ENCODE measurements at places on chromosomes 16 and 17. TPM values are rescaled to one million over a fixed set of nuclear protein-coding genes. Genes with fewer than 3 reads are reported as not detected.

Gene EVPL
- total RNA-seq: not detected

Gene SLFN14
- total RNA-seq: not detected

Gene LAT
- total RNA-seq: 349 TPM

Gene ARL4D
- 1.6 TPM for total RNA-seq

Gene CHST5
- not detected for total RNA-seq

Gene EEF2K
- 19.1 TPM for total RNA-seq

Gene RBFOX1
- not detected for total RNA-seq

Gene KCNH4
- total RNA-seq: 0.09 TPM

Gene NPIPB6
- 4.5 TPM for total RNA-seq

Gene KRT27
- not detected for total RNA-seq

Gene NAT9
- total RNA-seq: 70.3 TPM

Gene TEKT1
- total RNA-seq: not detected

Gene ABCA6
- 0.53 TPM for total RNA-seq

Gene CTRB1
- total RNA-seq: not detected

Gene TEFM
- total RNA-seq: 20.2 TPM

Gene HP
- total RNA-seq: not detected

Gene ABCA3
- 12.7 TPM for total RNA-seq

GRCh38 chr16:81767987-81768592 lies 11.0 kb upstream of the PLCG2 start:
- H3K4me3 ChIP-seq: no peak overlapping the region
- no peak for DNase-seq
- H3K27me3 ChIP-seq: no peaks in the 10 kb centered on the region
- no peaks in the 10 kb centered on the region for H3K4me1 ChIP-seq
- no peak overlapping the region for H3K27ac ChIP-seq

DNA sequence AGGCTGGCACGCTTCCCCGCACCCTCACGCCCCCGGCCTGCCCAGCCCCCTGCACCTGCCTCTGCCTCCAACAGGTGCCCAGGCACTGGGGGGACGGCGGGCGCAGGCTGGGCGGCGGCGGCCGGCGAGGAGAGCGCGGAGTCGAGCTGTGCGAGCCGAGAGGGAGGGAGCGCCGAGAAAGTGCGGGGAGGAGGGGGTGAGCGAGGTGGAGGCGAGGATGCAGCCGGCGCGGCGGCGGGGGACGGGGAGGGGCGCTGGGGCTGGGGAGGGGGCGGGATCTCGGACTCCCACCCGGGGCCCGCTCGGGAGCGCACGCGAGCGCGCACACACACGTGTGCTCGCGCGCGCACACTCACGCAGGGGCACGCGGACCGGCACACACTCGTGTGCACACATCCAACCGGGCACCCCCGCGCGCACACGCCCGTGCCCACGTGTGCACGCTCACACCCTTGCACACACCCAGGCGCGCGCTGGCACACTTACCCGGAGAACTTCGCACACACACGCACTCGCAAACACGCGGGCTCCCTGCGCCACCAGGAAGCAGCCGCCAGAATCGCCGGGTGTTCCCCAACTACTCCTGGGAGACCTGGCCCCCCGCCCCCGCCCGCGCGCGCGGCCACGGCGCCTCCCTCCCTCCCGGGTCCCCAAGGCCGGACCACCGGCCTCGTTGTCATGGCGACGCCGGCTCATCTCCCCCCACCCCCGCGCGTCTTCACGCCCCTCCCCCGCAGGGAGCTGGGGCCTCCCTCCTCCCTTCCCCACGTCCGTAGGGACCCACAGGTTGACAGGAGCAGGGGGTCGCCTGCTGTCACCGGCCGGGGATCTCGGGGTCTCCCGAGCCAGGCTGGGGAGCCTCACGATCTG lies at the start of gene DOC2A:
Gene DOC2A (minus strand): TSS at position 184 of the 870 bp plus-strand sequence. CDS start 805 bp downstream, outside the sequence.
- H3K27ac ChIP-seq: no peak within 1 kb of the TSS
- no peak for DNase-seq
- peak within 1 kb of the TSS; percentile 34 for H3K4me3 ChIP-seq
- peaks cover 7% of the 10 kb centered on the region for H3K27me3 ChIP-seq

- H3K36me3 ChIP-seq: peaks cover 7% of the 10 kb centered on the region
- no peaks in the 10 kb centered on the region for H3K27me3 ChIP-seq
- H3K27ac ChIP-seq: peak overlapping the region; percentile 19
Observed at GRCh38 chr16:1378804-1379303, 27.1 kb downstream of the GNPTG start.

- H3K27me3 ChIP-seq: no peaks in the 10 kb centered on the region
- H3K27ac ChIP-seq: no peak overlapping the region
- peak; percentile 36 for DNase-seq
Observed at GRCh38 chr17:7632492-7632894, 2.6 kb downstream of the SHBG start.

DNA sequence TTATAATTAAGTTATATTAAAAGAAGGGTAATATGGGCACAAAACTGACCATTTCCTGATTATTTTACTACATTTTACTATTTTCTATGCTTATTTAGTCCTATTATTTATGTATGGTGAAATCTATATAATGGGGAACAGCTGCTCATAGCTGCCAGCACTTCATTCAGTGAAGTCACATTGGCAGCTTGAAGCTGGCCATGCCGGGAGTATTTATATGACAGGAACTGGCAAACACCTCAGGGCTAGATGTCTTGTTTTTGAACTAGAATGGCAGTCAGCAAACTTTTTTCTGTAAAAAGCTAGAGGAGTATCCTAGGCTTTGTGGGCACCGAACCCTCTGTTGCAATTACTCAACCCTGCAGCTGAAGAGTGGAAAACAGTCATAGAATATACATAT lies 104.1 kb downstream of the CDH13 start:
- H3K36me3 ChIP-seq: no peaks in the 10 kb centered on the region
- H3K4me1 ChIP-seq: no peaks in the 10 kb centered on the region
- no peak overlapping the region for H3K4me3 ChIP-seq
- no peak overlapping the region for H3K27ac ChIP-seq
- no peaks in the 10 kb centered on the region for H3K27me3 ChIP-seq

GRCh38 chr16:7268182-7268581 lies 64.5 kb upstream of the RBFOX1 start:
- H3K27me3 ChIP-seq: no peaks in the 10 kb centered on the region
- H3K4me3 ChIP-seq: no peak overlapping the region
- no peaks in the 10 kb centered on the region for H3K4me1 ChIP-seq
- H3K36me3 ChIP-seq: no peaks in the 10 kb centered on the region

DNA sequence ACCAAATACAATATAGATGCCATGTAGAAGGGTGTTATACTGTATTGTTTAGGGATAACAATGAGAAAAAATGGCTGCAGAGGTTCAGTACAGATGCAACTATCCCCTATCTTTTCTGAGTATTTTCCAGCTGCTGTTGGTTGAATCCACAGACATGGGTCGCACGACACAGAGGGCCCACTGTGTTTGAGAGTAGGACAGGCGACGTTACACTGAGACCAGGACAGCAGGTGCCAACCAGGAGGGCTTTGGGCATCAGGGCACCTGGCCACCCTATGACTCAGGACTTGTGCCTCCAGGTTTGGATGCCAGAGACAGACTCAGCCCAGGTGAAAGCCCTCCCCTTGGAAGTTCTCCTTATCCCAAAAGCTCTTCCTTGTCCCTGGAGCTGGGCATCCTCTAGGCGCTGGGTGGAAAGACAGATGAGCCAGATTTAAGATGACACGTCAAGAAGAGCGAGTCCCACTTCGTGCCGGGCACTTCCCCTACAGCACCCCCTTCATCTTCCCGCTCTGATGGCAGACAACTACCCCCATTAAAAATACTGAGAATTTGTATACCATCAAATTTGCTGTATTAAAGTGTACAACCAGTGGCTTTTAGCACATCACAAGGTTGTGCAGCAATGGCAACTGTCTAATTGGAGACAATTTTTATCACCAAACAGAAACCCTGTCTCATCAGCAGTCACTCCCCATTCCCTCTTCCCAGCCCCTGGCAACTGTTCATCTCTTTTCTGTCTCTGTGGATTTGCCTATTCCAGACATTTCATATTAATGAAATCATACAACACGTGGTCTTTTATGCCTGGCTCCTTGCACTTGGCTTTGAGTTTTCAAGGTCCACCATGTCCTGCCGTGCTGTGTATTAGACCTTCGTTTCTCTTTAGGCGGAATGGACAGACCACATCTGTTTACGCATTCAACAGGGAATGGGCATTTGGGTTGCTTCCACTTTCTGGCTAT lies 30.6 kb downstream of the TNFRSF13B start:
- H3K27ac ChIP-seq: no peak overlapping the region
- DNase-seq: no peak
- no peaks in the 10 kb centered on the region for H3K4me1 ChIP-seq

GRCh38 chr17:81003711-81004475 lies 12.3 kb downstream of the CHMP6 start:
- no peaks in the 10 kb centered on the region for H3K36me3 ChIP-seq
- peaks cover 13% of the 10 kb centered on the region for H3K4me1 ChIP-seq
- H3K4me3 ChIP-seq: no peak overlapping the region
- peaks cover 6% of the 10 kb centered on the region for H3K27me3 ChIP-seq

DNA sequence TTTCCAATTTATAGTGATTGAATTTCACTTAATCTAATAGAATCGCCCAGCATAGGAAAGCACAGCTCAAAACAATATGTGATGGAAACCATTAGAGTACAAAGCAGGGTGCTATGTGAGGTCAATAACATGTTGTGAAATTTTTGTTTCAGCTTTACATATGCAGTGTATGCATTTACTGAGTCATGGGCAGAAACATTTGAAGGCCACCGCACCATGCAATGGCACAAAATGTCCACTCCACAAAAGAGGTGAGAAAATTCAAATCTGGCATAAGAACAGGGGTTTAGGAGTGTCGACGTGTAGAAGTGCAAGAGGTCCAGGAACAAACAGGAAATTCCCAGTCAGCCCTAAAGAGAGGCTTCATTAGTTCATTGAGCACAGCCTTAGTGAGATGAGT lies 131.2 kb downstream of the ANKFN1 start:
- H3K4me1 ChIP-seq: peaks cover under 1% of the 10 kb centered on the region
- H3K36me3 ChIP-seq: no peaks in the 10 kb centered on the region
- H3K4me3 ChIP-seq: no peak overlapping the region
- H3K27me3 ChIP-seq: no peaks in the 10 kb centered on the region

DNA sequence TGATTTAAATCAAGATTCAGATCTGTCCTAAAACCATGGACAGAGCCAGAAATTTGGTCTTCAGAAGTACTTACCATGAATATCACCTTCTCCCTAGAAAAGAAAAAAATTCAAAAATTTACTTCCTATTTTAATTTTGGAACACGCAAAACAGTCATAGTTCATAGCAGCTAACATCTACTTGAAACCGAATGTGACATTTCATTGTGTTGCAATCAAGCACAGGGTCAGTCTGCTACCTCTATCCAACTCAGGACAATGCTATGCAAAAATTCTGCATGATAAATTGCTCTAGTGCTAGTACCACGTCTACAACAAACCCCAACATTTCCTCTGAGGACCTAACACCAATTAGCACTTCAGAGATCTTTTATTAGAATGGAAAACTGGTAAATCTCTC lies 7.7 kb downstream of the JPT1 start:
- peaks cover 2% of the 10 kb centered on the region for H3K4me1 ChIP-seq
- H3K27me3 ChIP-seq: no peaks in the 10 kb centered on the region
- no peak overlapping the region for H3K4me3 ChIP-seq
- H3K27ac ChIP-seq: no peak overlapping the region
- no peak for DNase-seq

- H3K27ac ChIP-seq: no peak overlapping the region
- H3K4me3 ChIP-seq: no peak overlapping the region
- H3K27me3 ChIP-seq: no peaks in the 10 kb centered on the region
- H3K36me3 ChIP-seq: peaks cover 48% of the 10 kb centered on the region
- no peak for DNase-seq
Observed at GRCh38 chr17:75819116-75819515, 25.1 kb downstream of the UNC13D start.

GRCh38 chr17:17503566-17504130 lies 7.5 kb upstream of the RASD1 start:
- no peak for DNase-seq
- no peaks in the 10 kb centered on the region for H3K4me1 ChIP-seq
- H3K27me3 ChIP-seq: no peaks in the 10 kb centered on the region
- H3K27ac ChIP-seq: no peak overlapping the region

- no peaks in the 10 kb centered on the region for H3K27me3 ChIP-seq
- no peak overlapping the region for H3K4me3 ChIP-seq
Observed at GRCh38 chr16:50699326-50700159, 6.1 kb downstream of the NOD2 start.

GRCh38 chr16:67781565-67781921 lies 24.8 kb downstream of the RANBP10 start:
- no peak overlapping the region for H3K27ac ChIP-seq
- no peaks in the 10 kb centered on the region for H3K27me3 ChIP-seq
- DNase-seq: no peak
- no peaks in the 10 kb centered on the region for H3K36me3 ChIP-seq

- H3K27me3 ChIP-seq: no peaks in the 10 kb centered on the region
- peaks cover 31% of the 10 kb centered on the region for H3K4me1 ChIP-seq
- no peak overlapping the region for H3K4me3 ChIP-seq
Observed at GRCh38 chr17:27481327-27481726, 25.1 kb downstream of the KSR1 start.

DNA sequence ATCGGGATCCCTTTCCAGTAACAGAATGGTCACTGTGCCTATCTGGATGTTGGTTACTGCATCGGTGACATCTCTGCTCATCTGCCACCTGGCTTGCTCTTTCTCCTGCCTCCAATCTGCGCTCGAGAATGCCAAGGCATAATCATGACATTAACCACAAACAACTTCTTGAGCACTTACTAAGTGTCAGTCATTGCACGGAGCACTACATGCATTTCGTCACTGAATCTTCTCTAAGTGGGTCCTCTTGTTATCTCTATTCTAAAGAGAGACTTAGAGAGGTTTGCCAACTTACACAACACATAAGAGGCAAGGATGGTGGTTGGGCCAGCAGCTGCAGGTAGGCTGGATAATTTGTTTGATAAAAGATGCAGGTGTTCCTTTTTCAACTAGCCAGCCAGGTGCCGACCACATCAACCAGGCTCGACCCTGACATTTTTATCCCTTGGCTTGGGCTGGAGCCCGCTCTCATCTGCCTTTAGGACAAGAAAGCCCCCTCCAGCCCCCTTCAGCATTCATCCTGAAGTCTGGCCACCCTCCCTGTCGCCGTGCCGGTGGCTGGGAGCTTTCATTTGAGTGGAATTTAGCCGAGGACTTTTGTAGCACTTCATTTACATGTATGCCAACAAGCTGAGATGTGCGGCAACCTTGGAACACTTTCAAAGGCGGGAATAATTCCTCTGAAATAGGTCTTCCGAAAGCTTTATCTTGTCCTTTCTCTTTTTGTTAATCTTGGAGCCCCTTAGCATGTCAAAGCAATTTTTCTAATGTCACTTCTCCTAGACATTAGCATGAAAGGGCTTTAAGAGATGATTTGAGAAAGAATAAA lies 89.3 kb upstream of the NKD1 start:
- DNase-seq: no peak
- H3K4me3 ChIP-seq: no peak overlapping the region
- H3K4me1 ChIP-seq: peaks cover 3% of the 10 kb centered on the region
- H3K27me3 ChIP-seq: no peaks in the 10 kb centered on the region
- no peak overlapping the region for H3K27ac ChIP-seq
- no peaks in the 10 kb centered on the region for H3K36me3 ChIP-seq

GRCh38 chr16:83589576-83589975 lies 218.2 kb upstream of the HSBP1 start:
- H3K4me3 ChIP-seq: no peak overlapping the region
- no peak for DNase-seq
- no peaks in the 10 kb centered on the region for H3K27me3 ChIP-seq
- no peak overlapping the region for H3K27ac ChIP-seq
- H3K36me3 ChIP-seq: no peaks in the 10 kb centered on the region

- no peak overlapping the region for H3K27ac ChIP-seq
- no peak for DNase-seq
- no peaks in the 10 kb centered on the region for H3K27me3 ChIP-seq
Observed at GRCh38 chr16:25575363-25575762, 116.4 kb upstream of the HS3ST4 start.

- H3K4me1 ChIP-seq: no peaks in the 10 kb centered on the region
- H3K27me3 ChIP-seq: no peaks in the 10 kb centered on the region
- H3K36me3 ChIP-seq: no peaks in the 10 kb centered on the region
- no peak overlapping the region for H3K4me3 ChIP-seq
Observed at GRCh38 chr16:72394526-72394925, 222.6 kb upstream of the PMFBP1 start.
